Glutamatergic neuron (in vitro differentiated cells): ENCODE measurements at places on chromosomes 11 and 22. TPM values are rescaled to one million over a fixed set of nuclear protein-coding genes. Genes with fewer than 3 reads are reported as not detected.

GRCh38 chr11:102966011-102966410 lies 10.5 kb upstream of the MMP13 start:
- no peak for DNase-seq

DNA sequence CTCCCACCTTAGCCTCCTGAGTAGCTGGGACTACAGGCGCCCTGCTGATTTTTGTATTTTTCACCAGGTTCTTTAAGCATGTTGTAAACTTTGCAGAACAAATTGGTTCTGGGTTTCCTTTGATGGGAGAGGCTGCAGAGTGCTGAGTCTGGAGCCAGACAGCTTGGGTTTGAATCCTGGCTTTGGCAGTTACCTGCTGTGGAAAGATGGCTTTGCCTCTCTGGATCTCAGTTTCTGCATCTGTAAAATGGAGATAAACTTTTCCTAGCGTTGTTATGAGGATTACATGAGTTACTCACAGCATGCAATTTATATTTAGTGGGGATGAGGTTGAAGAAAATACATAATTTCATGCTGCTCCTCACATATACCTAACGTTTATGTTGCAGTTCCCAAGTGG lies 19.1 kb downstream of the ZNRF3 start:
- no peak for DNase-seq

- DNase-seq = no peak
Observed at GRCh38 chr11:112786196-112786595, 175.0 kb upstream of the NCAM1 start.

Gene OR5B21
- not detected for total RNA-seq

Gene PTPRCAP
- total RNA-seq = 2.1 TPM
